ENCODE measurements at places on chromosomes 1 and 21. TPM values are rescaled to one million over a fixed set of nuclear protein-coding genes. Genes with fewer than 3 reads are reported as not detected.

GPR37L1 gene
- total RNA-seq = not detected

SLC22A15 gene
- 1.4 TPM for total RNA-seq

AKNAD1 gene
- total RNA-seq = not detected

RGSL1 gene
- total RNA-seq = not detected

GNG4 gene
- 3.7 TPM for total RNA-seq

LCE1A gene
- not detected for total RNA-seq

BACE2 gene
- total RNA-seq = 1.9 TPM

GNAT2 gene
- total RNA-seq = 0.15 TPM

LRRN2 gene
- total RNA-seq = 0.20 TPM

Measured in T-helper 1 cell treated with Interleukin-12 subunit alpha and Interleukin-12 subunit beta and Interleukin-4 antibody, amounts not matched to agents 30 ng/mL and 1 ng/mL, for 36 hours (primary cell).